Esophagus muscularis mucosa (tissue), 4 donors: ENCODE measurements at places on chromosomes 4 and X.

DNA sequence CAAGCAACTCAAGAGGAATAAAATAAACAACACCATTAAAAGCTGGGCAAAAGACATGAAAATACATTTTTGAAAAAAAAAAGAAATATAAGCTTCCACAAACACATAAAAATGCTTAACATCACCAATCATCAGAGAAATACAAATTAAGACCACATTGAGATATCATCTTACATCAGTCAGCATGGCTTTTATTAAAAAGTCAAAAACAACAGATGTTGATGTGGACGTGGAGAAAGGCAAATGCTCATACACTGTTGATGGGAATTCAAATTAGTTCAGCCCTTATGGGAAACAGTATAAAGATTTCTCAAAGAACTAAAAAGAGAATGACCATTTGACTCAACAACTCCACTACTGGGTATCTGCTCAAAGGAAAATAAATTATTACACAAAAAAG, 59.6 kb downstream of the STK32B start:
- no peak for DNase-seq

DNA sequence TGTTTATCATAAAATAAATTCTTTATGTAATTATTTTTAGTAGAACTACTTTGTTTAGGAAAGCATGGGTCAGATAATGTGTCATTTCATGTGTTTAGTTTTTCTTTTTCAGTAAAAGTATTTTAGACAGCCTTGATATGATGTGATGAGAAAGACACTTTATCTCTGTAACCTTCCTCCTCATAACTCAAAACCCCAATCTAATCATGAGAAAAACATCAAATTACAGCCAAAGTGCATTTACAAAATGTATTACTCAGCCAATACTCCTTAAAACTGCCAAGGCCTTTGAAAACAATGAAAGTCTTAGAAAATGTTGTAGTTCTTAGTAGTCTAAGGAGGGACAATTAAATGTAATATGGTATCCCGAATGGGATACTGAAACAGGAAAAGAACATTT, 144.9 kb downstream of the GPM6A start:
- no peak for DNase-seq

GRCh38 chr4:6028168-6028567, 9.9 kb upstream of the C4orf50 start:
- DNase-seq: no peak

DNA sequence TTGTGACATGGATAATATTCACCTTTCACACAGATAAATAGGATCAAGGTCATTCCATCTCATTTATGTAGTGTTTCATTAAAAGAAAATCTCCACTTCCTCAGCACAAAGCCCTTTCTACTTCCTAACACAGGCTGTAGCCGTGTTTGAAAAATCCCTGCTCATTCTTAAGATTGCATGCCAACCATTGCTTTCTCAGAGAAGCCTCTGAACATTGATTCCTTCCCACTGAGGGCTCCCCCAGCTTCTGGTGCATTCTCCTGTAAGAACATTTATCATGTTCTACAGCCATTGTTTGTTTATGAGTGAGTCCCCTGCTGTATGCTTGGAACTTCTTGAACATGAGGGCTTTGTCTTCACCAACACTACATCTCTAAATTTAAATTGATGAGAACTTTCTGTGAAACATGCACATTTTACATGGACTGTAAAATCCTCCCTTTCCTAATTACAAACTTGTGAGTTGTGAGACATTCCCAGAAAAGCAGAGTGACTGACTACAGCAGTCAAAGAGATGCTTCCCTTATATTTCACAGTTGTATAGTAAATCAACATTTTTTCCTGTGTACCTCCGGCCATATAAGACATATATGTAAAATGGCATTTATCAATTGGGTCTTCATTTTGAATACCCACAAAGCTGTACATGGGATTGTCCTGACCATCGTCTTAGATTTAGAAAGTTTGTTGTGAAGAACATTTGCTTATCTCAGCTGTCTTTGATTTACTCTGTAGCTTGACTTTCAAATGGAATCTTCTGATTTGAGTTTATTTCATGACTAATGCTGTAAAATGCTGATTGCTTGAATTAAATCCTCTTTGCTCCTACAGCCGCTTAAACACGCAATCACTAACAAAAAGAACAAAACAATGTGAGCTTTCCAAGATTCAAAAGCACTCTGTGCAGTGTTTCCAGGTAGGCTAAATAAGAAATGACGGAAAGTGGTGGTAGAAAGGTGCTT, 600.5 kb upstream of the SLIT2 start:
- no peak for DNase-seq

- no peak for DNase-seq
Observed at GRCh38 chr4:176320976-176321361, 1.2 kb downstream of the SPCS3 start.
